ENCODE measurements at places on chromosomes 6 and 20.

GRCh38 chr6:56984361-56984760 lies 29.5 kb downstream of the BEND6 start:
- no peak for DNase-seq

DNA sequence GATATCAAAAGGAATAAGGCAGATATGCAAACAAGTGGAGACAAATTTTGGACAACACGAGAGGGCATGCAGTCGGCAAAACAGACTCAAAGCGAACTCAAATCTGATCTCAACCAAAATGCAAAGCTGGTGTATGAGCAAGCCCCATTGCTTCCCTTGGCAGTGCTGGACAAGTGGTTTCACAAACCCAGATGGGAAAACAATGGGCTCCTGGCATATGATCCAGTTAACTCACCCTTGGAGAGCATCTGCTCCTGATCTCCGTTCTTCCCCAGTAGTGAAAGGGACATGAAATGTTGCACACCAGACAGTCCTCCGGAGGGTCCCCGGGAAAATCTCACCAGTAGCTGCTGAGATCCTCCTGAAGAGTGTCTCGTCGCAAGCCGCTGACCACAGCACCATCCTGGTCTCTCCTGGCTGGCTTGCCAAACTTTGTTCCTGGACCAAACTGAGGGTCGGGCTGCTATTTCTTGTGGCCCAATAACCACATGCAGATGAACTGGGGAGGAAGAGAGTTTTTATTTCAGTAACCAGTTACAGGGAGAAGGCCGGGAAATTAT lies 84.3 kb upstream of the THBS2 start:
- DNase-seq, result no peak

DNA sequence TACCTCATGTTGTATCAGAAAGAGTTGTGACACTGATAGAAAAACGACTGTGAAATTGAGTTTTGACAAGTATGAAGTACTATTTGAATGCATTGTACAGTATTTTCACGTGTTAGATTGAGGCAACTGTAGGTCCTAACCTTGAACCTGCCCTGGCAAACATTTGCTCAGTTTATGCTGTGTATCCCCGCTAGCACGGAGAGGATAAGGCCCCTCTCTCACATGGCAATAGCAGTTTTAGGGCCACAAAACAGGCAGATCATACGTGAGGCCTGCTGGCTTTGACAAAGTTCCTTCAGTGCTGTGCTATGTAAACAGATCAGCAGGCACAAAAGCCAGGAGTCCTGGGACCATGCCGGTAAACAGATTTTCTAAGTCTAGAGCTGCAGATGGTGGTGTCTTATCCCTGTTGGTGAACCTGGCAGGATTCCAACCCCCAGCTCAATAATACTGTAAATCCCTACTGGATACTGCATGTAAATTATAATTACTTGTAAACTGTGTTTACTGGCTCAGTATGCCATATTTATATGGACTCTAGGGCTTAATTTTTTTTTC lies 23.8 kb upstream of the FAM217A start:
- DNase-seq, result no peak

- no peak for DNase-seq
These were observed 8.5 kb downstream of the SYNGAP1 start for GRCh38 chr6:33428224-33428965.

GRCh38 chr6:133208183-133208755 lies 32.9 kb upstream of the EYA4 start:
- DNase-seq, result no peak

DNA sequence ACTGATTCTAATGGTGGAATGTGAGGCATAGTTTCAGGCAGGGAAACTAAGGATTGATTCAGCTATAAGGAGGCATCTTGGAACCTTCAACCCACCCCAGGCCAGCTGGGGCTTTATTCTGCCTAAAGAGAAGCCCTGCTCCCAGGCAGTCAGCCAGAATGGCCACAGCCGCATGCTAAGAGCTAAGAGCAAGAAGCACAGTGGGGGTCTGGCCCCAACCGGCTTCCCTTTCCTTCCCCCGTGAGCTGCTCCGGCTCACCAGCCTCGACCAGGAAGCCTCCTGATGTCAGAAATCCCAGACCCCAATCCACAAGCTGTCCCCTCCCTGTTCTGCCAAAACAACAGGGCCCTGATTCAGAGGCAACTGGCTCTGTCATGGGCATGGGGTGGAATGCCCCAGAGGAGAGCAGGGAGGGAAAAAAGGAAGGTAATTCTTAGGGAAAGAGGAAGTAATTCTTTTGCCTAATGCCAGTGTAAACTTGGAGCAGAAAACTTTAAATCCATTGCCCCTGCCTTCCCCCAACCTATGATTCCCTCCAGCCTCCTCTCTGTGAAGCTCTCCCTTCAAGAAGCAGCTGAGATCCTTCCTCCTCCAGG lies 6.9 kb downstream of the GRM4 start:
- no peak for DNase-seq

DNA sequence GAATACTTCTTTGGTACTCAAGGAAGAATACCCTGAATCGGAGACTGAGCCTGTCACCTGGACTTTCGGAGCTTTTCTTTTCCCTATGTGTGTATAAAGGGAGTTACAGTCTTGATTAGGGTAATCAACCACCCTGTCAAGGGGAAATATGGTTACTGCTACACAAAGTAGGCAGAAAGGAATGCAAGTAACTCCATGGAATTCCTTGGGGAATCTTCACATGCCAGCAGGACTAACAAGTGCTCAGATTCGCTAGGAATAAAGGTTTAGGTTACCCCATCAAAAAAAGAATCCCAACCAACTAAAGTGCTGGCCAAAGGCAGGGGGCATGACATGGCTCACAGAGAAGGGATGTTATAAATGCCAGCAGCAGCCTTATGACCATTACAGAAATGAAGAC lies 10.4 kb downstream of the KCNS1 start:
- DNase-seq, result no peak

DNA sequence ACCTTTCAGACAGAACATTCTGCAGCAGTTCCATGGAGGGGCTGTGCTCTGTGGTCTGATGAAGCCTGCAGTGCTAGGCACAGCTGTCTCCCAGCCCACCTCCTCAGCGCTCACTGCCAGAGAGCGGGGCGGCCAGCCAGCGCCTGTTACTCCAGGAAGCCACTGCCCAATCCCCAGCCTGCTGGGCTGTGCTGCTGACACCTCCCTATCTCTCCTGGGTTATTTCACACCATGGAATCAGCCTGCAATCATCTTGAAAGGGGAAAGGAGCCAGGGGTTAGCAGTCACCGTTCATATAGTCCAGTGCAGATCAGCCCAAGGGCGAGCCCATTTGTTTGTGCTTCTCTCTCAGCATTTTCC lies 46.3 kb upstream of the NHSL1 start:
- DNase-seq, result no peak

DNA sequence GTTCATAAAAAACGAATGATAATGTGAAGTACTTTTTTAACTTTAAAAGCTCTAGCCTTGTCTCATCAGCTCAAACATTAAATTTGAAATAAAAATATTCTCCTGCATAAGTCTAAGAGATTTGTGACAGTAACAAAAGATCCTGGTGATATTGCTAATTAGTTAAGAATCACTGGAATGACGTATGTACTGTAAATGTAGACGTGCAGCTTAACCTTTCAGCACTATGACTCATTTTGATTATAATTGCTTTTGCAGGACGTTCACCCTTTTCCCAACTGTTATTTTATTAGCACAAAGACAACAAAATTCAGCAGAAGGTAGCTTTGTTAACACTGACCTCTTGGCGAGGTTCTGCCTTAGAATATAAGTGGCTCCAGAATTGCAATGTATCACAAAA lies 68.6 kb downstream of the TENT5A start:
- DNase-seq, result no peak

- DNase-seq, result peak; percentile 13
These were observed 138.8 kb downstream of the HIVEP1 start for GRCh38 chr6:12150812-12151432.

- no peak for DNase-seq
These were observed 78.6 kb downstream of the FAXC start for GRCh38 chr6:99270826-99271225.

GRCh38 chr6:112939563-112939962 lies 592.4 kb downstream of the RFPL4B start:
- DNase-seq, result no peak

DNA sequence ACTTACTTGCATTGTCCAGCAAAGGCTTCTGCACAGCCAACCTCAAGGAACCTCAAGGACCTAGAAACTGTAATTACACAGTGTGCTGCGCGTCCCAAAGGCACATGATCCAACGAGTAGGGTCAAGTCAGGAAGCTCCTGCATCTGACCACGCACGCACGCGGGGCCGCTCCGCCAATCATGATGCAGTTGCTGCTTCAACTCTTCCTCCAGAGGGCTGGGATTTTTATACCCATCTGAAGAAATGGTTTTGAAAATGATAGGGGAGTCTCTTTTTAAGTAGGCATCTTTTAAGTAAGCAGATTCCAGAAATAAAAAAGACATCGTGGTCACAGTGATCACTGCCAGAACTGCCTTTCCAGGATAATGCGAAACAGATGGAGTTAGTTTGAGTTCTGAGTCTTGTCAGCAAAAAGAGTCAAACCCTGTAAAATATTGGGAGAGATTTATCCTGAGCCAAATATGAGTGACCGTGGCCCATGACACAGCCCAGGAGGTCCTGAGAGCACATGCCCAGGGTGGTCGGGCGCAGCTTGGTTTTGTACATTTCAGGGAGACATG lies 34.0 kb downstream of the KIF25 start:
- DNase-seq, result no peak

DNA sequence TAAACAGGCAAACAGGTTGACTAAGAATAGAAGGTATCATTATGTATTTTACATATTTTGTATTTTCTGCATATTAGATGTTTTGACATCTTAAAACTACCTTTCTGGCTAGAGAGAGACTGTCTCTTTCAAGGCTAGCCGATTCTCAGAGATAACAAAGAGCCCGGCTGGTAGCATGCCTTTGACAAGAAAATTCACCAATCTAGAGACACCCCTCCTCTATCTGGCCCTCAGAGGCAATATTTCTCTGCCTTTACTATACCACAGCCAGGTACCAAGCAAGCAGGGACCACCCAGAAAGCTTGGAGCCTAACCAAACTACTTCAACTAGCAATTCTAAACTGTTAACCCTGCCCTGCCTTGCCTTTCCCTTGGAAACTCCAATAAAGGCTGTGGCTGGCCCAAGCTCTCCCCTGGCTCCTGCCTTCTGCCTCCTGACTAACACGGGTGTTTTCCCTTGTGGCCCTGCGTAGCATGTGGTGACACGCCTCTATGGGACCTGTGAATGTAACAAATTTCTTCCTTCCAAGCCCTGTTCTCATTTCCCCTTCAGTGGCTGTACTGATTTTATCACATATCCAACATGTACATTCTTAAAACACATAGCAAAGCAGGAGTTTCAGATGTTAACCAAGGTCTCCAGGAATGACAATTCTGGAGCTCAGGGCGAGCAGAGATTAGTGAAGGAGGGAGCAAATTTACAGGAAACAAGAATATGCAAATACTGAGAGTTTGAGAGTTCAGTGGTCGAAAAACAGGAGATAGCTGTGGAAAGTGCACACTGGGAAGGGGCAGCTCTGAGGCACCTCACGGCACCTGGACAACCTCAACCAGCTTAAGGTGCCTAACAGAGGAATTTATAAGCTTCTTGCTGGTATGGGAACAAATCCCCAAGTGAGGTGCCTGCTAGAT lies 120.8 kb downstream of the BACH2 start:
- peak; percentile 67 for DNase-seq

DNA sequence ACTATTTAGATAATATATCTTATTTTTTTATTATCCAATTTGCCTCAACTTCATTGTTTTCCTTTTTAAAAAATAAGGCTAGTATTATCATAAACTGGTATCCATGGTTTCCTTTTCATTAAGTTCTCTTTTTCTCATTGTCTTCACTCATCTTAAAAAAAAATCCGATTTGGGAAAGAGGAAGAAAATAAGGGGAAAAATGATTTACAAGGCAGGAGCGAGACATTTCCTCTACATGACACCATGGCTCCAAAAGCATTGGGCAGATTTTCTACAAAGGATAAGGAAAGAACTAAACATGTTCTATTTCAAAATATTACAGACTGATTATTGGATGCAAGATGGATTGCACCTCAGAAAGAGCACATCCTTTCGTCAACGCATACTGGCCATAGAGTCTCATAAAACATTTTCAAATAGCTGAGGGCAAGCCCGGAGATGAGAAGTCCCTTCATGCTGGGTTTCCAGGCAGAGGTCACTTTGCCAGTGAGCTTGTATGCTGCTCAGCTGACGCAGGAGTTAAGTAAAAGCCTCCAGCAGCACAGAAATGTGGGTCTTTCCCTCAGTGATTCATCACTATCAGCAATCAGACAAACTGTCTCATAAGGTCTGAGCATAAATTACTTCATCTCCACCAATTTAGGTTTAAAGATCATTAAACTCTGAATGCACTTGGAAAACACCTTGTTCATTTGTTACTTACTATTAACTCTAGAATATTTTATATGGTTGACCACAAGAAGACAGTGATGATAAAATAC lies 129.0 kb upstream of the TNFAIP3 start:
- DNase-seq, result no peak

DNA sequence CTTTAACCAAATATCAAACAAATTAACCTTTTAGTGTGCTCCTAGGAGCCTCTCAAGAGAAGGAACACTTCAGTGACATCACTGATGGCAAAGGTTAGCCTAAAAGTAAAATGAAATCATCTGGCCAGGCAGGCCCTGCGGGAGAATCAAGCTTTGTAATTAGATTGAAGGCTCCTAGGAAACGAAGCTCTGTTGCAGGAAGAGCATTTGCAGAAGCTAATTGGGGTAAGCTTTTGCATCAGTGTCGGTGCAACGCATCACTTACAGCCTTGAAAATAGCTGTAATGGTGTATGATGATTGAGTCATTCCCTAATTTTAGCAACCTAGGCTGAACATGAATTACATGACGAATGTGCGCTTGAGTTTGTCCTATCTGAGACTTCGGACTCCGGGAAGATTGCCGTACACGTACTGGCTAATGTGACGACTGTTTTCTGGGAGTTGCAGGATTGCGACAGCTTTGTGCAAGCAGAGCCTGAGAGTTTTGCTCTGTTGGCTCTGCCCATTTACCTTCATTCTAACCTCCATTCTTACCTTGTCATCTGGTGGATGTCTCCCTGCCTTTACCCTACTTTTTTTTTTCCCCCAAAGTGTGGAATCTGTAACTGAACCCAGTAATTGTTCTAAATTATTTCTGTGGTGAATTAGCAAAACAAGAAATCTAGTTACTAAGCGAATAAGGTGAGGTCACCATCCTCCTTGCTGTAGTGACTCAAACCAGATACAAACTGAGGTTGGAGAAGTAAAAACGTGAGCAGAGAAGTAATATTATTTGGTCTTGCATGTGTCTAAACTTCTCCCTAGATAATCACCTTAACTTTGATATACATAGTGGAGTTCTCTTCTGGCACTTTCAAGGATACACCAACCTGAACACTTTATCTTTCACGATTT lies 675.9 kb upstream of the CITED2 start:
- no peak for DNase-seq
